Cortex of kidney (tissue), 1 donor: ENCODE measurements at places on chromosomes 7 and 10.

GRCh38 chr7:141956084-141956483 is 9.3 kb upstream of the CLEC5A start:
- DNase-seq, result no peak

DNA sequence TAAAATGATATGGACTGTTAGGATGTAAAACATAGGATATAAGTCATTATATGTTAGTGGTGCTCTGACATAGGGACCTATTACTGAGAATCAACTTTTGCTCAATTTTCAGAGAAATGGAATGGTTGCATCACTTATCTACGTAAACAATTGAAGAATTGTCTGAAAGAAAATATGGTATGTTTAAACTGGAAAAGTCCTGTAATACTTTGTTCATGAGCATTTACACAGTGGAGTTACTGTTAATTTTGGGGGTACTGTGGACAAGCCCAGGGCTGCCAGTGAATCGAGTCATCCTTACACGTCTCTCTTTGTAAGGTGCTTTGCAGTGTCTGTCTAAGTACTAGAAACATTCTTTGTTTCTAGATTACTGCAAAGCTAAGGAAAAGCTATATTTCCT is 152.0 kb downstream of the ZNF22 start:
- no peak for DNase-seq

GRCh38 chr7:81492910-81493309 is 276.9 kb downstream of the HGF start:
- no peak for DNase-seq

DNA sequence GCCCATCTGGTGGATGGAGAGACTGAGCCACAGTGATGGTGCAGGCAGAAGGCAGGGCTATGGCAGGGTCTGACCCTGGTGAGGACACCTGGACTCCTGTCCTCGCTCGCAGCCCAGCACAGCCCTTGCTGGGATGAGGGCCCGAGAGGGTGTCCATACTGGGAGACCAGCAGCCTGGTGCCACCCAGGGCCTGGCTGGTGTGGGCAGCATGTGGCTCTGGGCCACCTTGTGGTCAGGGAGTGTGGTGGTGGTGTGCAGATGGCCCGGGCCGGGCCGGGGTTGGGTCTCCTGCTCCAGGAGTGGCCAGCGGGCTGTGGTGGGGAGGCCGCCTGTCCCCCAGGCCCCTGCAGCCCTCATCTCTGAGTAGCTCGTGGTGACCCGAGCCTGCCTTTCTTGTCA is 14.9 kb downstream of the ADCY1 start:
- no peak for DNase-seq

DNA sequence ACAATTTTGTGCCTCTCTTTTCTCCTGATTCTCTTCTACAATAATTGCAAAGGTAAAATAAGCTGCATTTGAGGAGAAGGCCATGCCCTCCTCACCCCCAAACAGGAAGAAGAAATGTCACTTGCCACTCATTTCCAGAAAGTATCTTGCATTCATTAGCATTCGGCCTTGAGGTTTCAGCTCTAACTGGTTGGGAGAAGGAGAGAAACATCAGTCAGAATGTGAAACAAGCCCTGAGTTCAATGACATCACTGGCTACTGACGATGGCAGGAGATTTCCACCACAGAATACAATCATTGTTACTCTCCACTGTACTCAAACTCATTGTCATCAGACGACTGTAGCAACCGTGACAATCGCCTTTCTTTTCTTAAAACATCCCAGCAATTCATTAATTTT is 72.8 kb downstream of the PRKCQ start:
- DNase-seq, result no peak

- no peak for DNase-seq
Measured at GRCh38 chr7:107304063-107304462, 135.3 kb downstream of the HBP1 start.

- no peak for DNase-seq
Measured at GRCh38 chr7:42502022-42502421, 265.0 kb upstream of the GLI3 start.

DNA sequence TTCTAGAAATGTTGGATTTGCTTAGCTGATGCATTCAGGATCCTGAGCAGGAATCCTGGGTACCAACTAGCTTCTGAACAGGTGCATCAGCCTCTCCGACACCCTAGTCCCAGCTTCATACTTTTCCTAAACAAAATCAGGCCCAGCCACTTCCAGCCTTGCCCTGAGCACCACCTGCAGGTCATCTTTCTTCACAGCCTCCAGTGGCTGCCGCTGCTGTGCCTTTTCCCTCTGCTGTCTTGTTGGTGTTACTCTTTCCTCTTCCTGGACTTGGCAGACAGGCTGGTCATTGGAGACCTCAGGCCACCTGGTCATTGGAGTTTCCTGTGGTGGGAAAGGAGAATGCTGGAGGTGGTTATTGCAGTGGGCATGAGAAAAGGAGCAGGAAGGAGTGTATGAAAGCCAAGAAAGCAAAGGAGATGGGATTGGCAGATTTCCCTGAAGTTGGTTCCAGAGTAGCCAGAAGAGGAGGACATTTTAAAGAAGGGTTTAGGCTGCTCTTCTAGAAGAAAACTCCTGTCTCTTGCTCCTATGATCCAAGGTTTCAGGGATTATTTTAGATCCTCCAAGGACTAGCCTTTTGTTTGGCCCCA is 48.2 kb upstream of the NFKB2 start:
- no peak for DNase-seq

- DNase-seq, result no peak
Measured at GRCh38 chr7:16926283-16926682, 44.5 kb upstream of the AGR3 start.

DNA sequence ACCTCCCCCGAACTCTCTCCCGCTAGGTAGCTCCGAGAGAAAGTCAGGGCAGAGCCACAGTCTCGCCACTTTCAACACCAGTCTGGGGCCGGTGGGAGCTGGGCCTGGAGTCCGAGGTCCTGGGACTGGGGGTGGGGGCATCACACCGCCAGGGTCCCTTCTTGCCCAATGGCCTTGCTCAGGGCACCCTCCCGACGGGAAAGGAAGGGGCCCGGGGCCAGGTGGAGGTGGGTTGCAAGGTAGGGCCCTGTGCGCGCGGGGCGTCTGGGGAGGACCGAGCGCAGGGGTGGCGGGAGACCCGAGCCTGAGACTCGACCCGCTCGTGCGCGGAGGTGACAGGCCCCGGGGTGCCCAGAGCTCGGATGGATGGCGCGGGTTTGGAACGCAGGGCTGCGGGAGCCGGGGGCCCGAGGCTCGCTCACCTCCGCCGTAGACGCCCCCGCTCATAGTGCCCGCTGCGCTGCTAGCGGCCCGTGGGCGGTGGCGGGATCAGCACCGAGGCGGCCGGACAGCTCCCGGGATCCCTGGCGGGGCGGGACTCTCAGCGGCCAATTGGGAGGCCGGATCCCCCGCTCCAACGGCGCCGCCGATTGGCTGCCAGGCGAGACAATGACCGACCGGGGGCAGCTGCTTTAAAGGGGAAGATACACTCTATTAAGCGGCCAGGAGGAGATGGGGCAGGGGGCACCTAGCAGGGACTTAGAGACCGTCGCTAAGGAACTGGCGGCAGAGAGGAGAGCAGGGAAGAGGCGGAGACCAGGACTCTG is at the start of gene ACTL6B:
Gene ACTL6B (minus strand): TSS at position 541 of the 767 bp plus-strand sequence. CDS start 94 bp downstream, at position 447.
- no peak for DNase-seq

- DNase-seq, result no peak
Measured at GRCh38 chr10:79268161-79268601, 79.1 kb upstream of the PPIF start.

DNA sequence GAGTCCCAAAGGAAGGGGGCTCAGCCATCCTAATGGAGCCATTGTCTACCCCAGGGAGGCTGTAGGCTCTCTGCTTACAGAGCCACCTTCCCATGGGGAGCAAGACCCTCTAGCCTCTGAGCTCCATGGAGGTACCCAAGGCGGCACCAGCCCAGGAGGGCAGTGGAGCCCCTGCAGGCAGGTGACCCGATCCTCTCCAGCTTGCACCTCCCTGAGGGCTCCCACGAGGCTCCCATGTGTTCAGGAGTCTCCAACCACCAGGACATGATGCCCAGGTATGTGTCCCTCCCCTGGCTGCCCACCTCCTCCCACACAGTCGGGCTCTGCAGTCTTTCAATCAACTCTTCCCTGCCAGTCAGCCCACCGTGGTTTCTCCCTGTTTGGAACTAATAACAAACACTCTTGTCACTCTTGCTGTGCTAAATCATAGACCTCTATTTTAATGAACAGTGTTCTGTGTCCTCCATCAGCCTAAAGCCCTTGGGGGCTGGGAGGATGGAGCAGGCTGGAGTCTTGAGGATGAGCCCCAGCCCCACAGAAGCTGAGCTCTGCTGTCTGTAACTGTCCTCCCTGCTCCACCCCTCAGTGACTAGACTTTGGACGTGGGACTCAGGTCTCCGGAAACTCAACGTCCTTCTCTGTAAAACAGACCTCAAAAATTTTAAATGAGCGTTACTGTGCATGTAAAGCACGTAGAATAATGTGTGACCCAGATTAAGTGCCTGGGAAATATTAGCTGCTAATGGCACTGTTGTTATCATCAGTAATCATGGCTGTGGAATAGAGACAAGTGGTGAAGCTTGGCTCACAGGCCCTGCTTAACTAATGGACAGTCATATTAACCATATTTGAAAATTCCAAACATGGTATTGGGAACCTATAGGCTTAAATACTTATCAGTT is 298.9 kb downstream of the WDR37 start:
- DNase-seq, result no peak

DNA sequence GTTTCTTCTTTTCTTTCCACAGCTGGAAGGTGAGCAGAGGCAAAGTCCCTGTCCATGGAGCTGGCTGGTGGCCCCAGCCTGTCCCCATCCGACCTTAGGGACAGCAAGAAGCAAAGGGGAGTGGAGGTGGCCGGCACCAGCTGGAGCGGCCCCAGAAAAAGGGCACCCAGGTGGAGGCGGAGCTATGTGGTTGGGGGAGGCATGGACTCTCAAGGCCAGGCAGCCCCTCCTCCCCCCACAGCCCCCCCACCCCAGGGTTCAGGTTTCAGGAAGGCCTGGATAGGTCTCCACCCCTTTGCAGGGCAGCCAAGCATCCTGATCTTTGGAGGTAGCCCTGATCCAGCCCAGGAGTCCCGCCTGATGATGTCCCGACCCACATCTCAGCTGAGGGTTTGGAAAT is at the start of gene SSC4D:
Gene SSC4D (minus strand): TSS at position 161 of the 400 bp plus-strand sequence. CDS start 5,258 bp downstream, outside the sequence.
- no peak for DNase-seq

- no peak for DNase-seq
Measured at GRCh38 chr10:29588629-29589421, 45.9 kb downstream of the SVIL start.

- no peak for DNase-seq
Measured at GRCh38 chr7:107386548-107387102, 83.2 kb upstream of the GPR22 start.

DNA sequence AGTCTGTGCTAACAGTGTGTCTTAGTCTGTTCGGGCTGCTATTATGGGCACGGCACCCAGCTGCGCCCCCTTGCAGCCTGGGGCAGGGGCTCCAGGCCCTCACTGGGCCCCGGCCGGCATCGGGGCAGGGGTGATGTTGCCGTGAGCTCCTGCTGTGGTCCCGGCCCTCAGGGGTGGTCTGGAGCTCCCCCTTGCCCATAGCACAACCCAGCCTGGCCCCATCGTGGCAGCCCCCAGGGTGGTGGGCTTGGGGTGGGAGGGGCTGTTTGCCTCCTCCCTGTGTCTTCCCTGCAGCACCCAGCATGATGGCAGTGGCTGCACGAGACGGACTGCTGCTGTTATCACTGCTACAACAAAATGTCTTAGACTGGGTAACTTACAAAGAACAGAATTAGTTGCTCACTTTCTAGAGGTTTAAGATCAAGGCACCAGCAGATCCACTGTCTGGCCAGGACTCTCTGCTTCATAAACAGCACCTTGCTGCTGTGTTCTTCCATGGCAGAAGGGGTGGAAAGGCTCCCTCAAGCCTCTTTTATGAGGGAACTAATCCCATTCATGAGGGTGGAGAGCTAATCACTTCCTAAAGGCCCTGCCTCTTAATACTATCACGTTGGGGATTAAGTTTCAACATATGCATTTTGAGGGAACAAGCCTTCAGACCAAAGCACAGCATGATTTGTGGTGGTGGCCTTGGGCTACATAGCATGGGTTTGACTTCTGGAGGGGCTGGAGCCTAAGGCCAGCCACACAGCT is 149.5 kb downstream of the SEC23IP start:
- DNase-seq, result no peak

- DNase-seq, result no peak
Measured at GRCh38 chr10:1961989-1962388, 224.7 kb upstream of the ADARB2 start.

- no peak for DNase-seq
Measured at GRCh38 chr7:51040787-51041186, 258.1 kb upstream of the GRB10 start.

DNA sequence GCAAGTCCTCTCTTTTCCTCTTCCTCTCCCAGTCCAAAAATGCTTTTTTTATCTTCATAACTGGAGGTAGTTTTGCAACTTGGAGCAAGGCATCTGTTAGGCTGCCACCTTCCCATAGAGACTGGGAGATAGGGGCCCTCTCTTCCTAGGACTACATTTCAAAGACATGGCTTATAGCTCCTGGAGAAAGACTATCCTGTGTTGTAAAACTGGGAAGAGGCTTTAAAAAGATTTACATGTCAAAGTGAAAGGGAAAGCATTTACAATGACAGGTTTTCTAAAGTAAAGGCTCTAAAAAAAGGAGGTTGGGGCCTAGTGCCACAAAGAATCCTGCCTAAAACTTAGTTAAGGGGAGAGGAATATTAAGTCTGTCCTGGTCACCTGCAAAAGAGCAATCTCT is 82.2 kb upstream of the SEMA3E start:
- no peak for DNase-seq

DNA sequence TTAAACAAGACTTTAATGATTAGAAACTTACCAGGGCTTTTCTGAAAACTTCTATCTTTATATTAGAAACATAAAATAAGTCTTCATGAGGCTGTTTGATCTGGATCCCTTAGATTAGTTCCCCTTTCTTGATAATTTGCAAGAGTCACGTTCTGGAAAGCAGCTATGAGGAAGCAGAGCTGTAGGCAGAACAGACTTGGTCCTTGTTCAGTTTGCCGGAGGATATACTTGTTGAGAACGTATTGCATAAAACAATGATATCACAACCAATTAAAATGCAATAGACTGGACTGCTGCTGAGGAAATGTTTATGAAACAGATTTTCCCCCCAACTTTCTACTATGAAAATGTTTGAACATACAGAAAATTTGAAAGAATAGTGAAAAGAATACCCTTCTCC is 2.8 kb downstream of the SAMD9L start:
- no peak for DNase-seq

DNA sequence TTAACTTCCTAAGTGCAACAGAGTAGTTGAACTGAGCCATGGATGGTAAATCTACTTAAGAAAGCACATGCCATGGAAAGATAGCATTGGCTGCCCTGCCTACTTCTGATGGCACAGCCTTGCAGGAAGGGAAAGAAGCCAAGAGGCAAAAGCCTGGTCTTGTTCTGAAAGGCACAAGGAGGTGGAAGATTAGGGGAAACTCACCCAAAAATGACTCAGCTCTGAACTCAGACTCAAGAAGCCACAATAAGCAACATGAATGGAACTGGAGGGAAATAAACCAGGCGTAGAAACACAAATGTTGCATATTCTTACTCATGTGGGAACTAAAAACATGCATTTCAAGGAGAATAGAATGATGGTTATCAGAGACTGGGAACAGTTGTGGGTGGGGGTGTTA is 20.8 kb upstream of the ALOX5 start:
- no peak for DNase-seq
